ENCODE measurements at places on chromosomes 2 and 18. TPM values are rescaled to one million over a fixed set of nuclear protein-coding genes. Genes with fewer than 3 reads are reported as not detected.

- DNase-seq = no peak
Observed at GRCh38 chr2:30691091-30691947, 115.9 kb downstream of the CAPN13 start.

DNA sequence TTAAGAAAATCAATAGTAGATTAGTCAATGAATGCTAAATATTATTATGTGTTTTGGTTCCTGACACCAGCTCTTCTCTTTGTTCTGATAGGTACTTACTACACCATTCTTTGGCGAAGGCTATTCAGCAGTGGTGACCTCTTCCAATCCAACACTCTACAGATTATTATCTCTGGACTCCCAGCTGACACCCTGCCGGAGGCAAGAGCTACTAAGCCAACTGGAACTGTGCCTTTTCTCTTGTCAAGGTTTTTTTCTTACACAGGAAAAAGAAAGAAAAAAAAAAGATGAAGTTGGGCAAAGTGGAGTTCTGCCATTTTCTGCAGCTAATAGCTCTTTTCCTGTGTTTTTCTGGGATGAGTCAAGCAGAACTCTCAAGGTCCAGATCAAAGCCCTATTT, 11.7 kb downstream of the CDH7 start:
- DNase-seq = no peak

CPO gene
- not detected for total RNA-seq

DNA sequence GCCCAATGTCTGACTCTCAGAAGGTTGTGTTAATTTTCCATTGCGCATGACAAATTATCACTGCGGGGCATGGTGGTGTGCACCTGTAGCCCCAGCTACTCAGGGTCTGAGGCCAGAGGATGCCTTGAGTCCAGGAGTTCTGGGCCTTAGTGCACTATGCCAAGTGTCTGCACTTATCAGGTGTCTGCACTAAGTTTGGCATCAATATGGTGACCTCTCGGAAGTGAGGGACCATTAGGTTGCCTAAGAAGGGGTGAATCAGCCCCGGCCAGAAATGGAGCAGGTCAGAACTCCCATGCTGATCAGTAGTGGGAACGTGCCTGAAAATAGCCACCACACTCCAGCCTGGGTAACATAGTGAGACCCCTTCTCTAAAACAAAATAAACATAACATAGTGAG, 61.7 kb upstream of the ZNF532 start:
- no peak for DNase-seq

DNA sequence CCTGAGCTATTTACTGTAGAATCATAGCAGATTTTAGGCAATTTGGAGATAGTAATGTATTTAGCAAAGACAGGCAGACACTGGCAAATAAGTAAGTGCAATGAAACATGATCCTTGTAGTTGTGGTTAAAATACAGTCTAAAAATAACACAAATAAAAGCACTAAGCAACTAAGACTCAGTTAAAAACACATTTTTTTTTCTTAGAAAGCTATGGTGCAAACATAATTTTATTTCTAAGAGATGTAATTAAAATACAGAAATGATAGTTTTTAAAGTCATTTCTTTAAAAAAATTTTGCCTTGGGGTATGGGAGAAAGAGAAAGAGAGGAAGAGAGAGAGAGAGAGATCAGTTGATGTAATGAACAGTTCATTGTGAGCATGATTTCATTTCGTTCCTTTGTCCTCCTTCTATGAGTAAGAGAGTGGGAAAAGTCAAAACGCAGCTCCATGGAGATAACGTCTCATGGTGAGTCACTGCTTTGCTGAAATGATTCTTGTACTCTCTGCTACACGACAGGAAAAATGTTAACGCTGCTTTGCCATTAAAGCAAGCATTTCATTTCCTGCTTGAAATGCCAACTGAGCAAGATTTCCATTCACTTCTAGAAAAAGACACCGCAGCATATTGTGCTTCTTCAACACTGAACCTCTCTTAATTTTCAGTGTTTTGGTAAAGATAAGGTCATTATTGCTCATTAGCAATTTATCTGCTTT, 61.3 kb upstream of the PGAP1 start:
- no peak for DNase-seq

DNA sequence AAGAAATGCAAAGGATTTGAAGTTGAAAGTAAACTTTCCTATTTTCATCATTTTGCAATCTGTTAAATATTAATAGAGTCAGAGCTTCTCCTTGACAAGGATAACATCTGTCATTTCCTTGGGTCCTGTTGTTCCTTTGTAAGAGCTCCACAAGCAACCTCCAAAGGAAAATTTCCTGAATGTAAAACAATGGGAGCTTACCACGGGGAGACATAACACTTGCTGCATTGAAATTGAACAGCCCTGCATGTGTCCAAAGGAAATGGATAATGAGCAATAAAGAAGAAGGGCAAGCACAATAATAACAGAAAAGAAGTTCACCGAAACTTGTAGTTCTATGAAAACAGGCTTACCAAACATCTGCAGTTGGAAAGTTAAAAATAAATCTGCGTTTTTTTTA, 42.0 kb upstream of the SCG2 start:
- no peak for DNase-seq

DNA sequence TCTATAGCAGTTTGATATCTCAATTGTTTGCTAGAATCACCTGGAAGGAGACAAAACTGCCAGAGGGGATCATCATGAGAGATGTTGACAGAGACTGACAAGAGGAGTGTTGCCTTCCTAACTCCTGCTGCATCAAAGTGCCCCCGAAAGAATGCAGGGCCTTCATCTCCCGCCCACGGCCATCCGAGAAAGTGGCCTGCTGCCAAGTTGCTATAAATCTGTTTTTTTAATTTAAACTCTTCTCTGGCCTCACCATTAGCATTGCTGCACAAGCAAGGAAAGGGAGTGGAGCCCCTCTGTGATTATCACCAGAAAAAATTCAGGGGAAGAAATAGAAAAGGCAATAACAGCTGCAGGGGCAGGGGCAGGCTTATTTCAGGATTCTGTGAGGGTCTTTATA, 238.1 kb upstream of the EPHA4 start:
- DNase-seq = no peak
